ENCODE measurements at places on chromosomes 16 and 17.
A peak's percentile ranks its signal among the peaks of the same experiment; 100 is the strongest.

GRCh38 chr16:49011901-49012300 is 269.7 kb downstream of the CBLN1 start:
- DNase-seq = no peak

- DNase-seq = no peak
Observed at GRCh38 chr16:73019457-73020362, 28.2 kb downstream of the ZFHX3 start.

DNA sequence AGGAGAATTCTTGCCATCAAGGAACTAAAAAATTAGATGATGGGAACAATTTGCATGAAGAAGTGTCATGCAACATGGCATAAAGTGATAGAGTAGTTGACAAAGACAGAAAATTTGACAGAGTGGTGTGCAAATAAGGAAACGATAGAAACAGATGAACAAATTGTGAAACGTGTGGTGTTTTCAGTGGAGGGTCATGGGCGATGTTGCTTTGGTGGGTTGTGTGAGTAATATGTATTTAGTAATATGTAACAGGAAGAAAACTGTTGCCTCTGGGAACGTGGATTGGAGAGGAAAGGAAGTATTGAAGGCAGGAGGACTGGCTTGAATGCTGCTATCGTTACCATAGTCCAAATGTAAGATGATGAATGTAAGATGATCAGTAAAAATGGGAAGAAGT is 3.6 kb downstream of the COX10 start:
- DNase-seq = no peak

DNA sequence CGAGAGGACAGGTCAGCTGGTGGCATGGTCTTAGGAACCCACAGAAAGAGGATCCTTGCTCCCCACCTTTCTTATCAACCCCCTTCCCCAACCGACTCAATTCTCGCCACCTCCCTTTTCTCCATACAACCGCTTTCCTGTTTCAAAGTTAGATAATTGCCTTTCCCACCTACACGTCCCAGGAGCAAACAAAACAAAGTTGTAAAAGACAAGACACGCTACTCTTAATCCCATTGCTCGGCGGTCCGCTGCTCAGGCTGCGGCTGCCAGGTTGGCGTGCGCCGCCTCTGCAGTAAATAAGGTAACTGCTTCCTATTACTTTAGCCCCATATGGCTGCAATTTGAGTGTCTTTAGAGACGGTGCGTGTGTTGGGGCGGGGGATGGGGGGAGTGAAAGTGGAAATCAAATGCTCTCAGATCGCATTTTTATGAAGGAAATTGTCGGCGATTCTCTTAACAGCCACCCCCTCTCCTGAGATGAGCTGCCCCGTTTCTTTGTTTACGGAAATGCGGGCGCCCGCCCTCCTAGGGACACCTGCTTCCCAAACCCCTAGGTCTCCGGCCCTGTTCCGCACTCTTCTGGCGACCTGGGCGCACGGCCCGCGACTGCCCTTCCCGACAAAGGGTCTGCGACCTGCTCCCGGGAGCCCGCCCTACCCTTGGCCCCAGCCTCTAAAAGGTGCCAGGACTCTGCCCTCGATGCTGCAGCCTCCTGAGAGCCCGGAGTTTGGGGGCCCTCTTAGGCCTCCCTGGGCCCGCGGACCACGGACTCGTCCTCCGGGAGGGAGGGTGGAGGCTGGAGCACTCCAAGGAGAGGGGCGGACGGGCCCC is 3.7 kb upstream of the CBX8 start:
- DNase-seq = no peak

DNA sequence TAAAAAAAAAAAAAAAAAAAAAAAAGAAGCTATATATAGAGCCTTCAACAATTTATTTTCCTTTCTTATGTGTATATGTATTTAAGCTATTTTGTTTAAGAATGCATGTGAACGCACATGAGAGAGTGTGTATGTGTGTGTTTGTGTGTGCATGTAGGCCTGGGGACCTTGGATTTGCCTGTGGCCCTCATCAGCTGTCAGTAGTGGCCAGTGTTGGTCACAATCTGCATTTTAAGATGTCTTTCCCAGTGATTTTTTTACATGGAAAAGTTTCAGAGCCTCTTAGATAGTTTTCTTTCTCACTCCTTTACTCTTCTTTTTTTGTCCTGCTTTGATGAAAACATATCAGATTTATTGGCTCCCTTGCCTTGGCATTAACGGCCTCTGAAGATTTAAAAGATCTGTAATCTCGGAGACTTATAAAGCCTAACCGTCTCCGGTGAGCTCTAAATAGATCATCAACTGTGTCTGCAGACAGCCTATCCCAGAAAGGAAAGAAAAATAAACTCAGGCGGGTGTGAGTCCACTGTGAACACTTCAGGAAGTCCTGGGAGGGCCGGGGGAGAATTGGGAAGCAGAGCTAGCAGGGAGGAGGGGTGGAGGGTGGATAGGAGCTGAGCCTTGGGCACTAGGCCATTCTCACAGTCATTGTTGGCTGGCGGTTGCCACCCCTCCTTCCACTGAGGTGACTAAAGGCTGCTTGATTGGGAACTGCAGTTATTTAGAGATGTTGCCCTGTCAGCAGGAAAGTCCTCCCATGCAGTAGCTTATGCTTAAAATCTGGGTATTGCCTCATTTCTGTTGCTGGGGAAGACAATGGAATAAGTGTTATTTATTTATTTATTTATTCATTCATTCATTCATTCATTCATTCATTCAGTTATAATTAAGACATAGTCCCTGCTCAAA is 86.8 kb downstream of the WWP2 start:
- DNase-seq = no peak

- no peak for DNase-seq
Observed at GRCh38 chr16:83847371-83848225, 39.8 kb downstream of the HSBP1 start.

- DNase-seq = no peak
Observed at GRCh38 chr16:13896543-13897182, 23.3 kb upstream of the ERCC4 start.

GRCh38 chr16:4537376-4538343 is 913 bp downstream of the CDIP1 start:
- no peak for DNase-seq

DNA sequence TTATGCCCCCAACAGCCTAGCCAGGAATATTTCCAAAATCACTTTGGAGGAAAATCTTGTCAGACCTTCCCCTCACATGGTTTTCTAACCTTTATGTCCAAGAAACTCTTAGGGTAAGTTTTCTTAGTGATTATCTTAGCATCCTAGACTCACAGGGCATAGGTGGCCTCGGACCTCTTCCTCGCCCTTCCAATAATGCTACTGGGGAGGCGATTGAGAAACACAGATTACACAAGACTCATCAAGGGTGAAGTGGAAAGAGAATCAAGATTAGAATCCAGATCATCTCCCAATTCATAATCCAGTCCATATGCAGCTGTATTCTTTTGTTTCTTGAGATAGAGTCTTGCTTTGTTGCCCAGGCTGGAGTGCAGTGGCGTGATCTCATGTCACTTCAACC is 358.4 kb upstream of the CDH5 start:
- DNase-seq = no peak

- no peak for DNase-seq
Observed at GRCh38 chr17:31048780-31049179, 46.0 kb upstream of the NF1 start.

DNA sequence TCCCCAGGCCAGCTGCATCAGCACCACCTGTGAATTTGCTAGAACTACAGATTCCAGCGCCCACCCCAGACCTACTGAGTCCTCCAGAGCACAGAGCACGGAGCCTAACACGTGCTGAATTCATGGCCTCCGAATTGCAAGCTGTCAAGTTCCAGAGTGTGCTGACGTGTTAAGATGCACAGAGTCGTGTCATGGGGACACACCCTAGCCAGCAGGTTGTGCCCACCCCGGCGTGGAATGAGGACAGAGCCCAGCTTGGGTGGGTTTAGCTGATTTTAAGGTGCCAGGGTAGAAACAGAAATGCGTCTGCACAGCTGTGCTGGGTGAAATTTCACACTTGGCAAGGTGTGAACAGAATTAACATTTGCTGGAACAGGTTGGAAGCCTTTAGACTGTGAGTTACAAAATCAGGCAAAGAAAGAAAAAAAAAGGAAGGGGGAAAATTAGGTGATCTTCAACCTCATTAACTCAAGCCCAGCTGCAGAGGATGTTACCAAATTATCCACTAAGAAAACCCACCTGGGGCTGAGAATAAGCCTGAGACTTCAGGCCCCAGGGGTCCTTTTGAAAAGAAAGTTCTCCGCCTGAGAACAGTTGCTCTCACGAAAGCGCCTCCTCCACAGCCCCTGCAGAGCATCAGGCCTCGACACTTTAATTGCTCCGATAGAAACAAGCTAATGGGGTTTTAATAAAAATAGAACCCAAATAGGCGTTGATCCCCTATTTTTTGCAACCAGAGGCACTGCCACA is 27.1 kb downstream of the GINS3 start:
- no peak for DNase-seq

DNA sequence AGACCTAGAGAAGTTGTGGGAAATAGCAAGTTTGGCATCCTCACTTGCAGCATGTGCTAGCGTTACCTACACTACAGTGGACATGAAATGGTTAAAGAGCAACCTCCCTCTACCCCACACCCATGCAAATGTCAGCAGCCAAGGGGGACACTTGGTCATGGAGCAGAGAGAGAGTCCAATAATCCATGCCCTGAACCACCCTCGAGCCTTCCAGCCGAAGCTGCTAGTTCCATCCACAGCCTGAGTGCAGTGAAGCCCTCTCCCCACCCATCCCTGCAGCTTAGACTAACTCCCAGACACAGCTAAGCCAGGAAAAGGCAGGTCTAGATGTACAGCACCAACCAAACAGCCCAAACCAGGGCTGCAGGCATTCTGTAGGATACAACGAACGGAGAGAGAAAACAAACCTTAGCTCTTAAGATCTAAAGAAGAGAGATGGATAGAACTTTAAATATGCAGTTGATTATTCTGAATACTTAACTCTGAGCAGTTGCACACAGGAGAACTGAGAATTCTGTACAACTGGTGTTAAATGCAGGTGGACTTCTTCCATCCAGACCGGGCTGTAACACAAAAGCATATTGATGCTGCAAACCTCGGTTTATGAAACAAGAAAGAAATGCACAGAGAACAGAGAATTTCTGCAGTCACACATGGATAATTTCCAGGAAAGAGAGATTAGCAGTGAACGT is 93.8 kb downstream of the SALL1 start:
- DNase-seq = no peak

GRCh38 chr17:62761884-62762283 is 46.2 kb downstream of the MARCHF10 start:
- no peak for DNase-seq

- no peak for DNase-seq
Observed at GRCh38 chr17:38324141-38324697, 19.5 kb downstream of the GPR179 start.

- DNase-seq = no peak
Observed at GRCh38 chr16:54453871-54454270, 167.3 kb upstream of the IRX3 start.

GRCh38 chr16:24925163-24925562 is 79.4 kb downstream of the SLC5A11 start:
- no peak for DNase-seq

- no peak for DNase-seq
Observed at GRCh38 chr17:72182371-72182873, 61.6 kb downstream of the SOX9 start.

GRCh38 chr17:15341385-15341849 is at the start of gene TEKT3:
TEKT3 (minus strand) TSS chr17:15341597; CDS start chr17:15331585, 10,012 bp downstream.
- DNase-seq = no peak

DNA sequence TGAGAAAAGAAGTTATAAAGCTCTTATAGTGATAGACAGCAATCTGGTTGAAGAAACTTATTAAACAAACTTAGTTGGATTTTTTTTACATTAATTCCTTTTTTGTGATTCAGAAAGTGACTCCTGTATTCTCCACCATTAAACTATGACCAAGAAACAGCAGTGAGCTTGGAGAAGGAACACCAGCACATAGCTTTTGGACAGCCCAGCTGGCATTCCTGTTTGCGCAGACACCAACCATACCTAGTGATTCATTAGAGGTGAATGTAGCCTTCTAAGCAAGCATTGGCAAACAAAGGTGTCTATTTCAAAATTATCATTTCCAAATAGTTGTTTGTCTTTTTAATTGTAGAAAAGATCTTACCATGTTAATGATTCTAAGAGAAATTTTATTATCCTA is 94.4 kb downstream of the STXBP4 start:
- DNase-seq = no peak

GRCh38 chr16:11396241-11397048 is 51.2 kb downstream of the RMI2 start:
- peak; percentile 38 for DNase-seq

- no peak for DNase-seq
Observed at GRCh38 chr17:15268461-15268860, 3.3 kb upstream of the PMP22 start.

DNA sequence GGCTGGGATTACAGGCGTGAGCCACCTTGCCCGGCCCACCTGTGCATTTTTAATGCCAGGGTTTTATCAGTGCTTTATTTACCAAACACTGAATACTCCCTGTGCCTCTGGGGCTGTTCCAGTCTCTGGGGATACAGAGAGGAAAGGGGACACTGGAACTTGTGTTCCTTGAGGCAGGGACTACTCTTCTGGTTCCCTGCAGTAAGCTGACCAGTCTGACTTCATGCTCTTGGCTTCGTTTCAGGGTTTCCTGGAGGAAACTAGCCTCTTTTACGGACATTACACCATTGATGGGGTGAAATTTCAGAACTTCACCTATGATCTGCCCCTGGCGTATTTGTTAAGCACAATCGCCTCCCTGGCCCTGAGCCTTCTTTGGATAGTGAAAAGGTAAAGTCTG is 37.4 kb upstream of the COQ7 start:
- DNase-seq = no peak

DNA sequence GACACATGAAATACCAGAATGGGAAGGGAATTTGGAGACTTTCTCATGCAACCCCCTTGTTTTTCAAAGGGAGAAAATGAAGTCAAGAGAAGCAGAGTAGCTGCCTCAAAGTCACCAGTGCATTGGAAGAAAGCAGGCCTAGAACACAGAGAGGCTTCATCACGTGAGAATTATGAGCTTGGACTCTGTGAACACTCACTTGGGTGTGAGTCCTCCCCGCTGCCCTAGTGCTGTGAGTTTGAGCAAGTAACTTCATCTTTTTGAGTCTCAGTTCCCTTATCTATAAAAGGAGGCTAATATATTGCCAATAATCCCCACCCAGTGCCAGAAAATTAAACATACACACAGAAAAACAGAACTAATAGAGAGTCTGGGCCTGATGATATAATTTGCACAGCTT is 315.8 kb downstream of the XYLT1 start:
- DNase-seq = no peak

DNA sequence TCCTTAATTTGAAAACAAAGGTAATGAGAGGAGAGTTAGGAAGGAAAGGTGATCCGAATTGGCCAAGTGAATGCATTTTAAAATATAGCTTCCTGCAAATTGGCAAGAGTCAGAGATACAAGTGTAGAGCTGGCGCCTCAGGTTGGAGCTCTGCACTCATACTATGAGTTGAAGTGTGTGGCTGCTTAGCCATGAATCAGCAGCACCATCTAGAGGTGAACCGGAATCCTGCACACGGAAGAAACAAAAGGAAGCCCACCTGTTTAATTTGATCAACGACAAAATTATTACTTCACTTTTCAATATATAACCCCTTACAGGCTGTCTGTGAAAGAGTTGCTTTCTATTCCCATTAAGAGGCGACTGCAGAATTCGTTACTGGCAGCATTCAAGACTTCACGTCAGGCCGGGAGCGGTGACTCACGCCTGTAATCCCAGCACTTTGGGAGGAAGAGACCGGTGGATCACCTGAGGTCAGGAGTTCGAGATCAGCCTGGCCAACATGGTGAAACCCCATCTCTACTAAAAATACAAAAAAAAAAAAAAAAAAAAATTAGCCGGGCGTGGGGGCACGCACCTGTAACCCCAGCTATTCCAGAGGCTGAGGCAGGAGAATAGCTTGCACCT is 1253.7 kb upstream of the CDH8 start:
- DNase-seq = no peak

Data from stimulated activated CD8-positive, alpha-beta memory T cell treated with anti-CD3 and anti-CD28 coated beads, Interleukin-2, amount 100 ng/mL, for 1 hour (primary cell).